ENCODE measurements at places on chromosomes 2 and 18.

- no peak for DNase-seq
These were observed 51.5 kb upstream of the CDH19 start for GRCh38 chr18:66655407-66655806.

DNA sequence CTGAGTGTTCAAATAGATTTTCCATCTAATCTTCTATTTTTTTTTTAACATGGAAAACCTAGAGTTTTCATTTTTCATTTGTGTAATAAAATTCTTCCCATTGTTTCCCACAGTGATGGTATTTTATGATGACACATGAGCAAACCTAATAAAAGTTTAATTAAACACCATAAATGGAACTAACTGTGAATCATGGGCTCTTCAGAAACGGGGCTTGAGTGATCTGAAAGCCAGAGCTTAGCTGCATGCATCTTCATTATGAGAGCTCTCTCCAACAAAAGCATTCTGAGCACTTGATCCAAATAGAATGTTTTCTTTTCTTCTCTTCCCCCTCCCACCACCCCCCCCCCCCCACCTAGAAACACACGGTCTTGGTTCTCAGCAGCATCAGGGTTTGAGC, 82.1 kb upstream of the REV1 start:
- no peak for DNase-seq

- DNase-seq: no peak
These were observed 49.5 kb downstream of the TGIF1 start for GRCh38 chr18:3499501-3499900.

DNA sequence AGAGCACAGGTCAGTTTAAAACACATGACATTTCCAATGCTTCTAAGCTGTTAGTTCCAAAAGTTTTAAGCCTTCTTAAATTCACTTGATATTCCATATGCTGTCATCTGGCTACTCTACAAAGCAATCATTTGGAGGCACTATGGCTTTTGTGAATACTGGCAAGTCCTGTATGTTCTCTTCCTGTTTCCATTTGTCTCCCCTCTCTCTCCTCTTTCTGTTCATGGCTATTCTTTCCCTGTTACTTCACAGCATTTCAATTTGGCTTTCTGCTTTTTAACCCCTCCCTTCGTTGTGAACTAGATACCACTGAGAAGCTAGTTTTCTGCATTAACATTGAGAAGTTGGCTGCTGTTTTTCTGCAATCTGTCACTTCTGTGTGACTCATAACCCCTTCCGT, 1337.2 kb upstream of the CELF4 start:
- DNase-seq: no peak

- DNase-seq: no peak
These were observed 32.3 kb downstream of the FEZ2 start for GRCh38 chr2:36565712-36566111.

- DNase-seq: no peak
These were observed 24.8 kb upstream of the ZFP36L2 start for GRCh38 chr2:43251171-43251731.

DNA sequence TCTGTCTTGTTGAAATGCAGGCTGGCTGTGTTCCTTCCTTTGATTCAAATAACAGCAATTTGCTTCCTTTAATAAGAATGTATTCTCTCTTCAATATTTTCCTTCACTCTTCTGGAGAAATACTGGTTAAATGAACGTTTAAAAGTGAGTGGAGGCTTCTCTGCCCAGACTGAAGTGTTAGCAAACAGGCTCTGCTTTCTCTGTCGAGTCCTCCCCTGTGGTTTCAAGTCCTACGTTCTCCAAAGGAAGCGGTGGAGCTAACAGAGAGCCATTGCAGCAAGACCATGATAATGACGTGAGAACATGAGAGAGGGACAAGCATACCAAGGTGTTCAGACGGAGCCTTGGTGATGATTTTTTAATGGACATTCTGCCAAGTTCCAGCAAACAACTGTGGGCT, 26.2 kb upstream of the PID1 start:
- no peak for DNase-seq

- DNase-seq: no peak
These were observed 251.1 kb downstream of the INSIG2 start for GRCh38 chr2:118339386-118339785.

DNA sequence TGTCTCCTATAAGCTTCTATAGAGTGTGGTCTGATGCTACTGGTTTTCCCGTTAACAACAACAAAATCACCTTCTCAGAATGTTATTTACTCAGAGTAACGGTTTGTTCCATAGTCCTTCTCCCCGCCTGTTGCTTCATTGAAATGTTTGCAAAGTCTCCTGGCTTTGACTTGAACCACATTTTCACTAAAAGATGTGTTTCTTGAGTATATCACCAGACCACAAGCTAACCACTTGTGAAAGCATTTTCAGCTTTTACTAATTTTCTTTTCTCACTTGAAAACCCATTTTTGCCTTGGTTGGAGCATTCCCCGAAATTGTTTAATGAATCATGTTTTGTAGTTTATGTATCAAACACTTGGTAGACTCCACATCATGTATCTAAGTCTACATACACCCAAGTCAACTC, 121.2 kb downstream of the DPP4 start:
- no peak for DNase-seq

- DNase-seq: no peak
These were observed 220.6 kb upstream of the LRRTM1 start for GRCh38 chr2:80525152-80525551.

GRCh38 chr2:19462256-19462645, 103.8 kb upstream of the OSR1 start:
- DNase-seq: no peak

DNA sequence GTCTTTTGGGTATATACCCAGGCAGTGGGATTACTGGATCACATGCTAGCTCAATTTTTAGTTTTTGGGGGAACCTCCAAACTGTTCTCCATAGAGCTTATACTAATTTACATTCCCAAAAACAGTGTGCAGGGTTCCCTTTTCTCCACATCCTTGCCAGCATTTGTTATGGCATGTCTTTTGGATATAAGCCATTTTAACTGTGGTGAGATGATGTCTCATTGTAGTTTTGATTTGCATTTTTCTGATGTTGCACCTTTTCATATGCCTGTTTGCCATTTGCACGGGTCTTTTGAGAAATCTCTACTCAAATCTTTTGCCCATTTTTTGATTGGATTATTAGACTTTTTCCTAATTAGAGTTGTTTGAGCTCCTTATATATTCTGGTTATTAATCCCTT, 8.0 kb downstream of the FASTKD1 start:
- DNase-seq: no peak

DNA sequence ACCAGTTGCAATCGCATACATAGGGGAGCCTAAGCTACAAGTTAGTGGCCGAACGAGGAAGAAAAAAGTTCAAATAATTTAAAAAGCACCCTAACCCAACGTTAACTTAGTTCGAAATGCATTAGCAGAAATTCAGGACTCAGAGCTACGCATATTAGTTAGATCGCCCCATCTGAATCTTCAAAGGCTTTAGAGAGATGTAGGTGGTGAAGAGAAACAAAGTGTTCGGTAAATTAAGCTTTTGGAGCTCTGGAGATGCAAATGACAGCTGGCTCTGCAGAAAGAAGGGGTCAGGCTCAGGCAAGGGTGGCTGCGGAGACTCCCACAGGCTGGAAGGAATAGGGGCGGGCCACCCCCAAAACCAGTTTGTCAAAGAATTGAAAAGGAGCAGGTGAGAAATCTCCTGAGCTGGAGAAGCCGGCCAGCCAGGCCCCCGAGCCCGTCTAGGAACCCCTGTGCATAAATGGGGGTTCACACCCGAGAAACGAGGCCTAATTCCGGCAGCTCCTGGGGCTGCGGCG, 621 bp downstream of the TXNL1 start:
- DNase-seq: no peak

DNA sequence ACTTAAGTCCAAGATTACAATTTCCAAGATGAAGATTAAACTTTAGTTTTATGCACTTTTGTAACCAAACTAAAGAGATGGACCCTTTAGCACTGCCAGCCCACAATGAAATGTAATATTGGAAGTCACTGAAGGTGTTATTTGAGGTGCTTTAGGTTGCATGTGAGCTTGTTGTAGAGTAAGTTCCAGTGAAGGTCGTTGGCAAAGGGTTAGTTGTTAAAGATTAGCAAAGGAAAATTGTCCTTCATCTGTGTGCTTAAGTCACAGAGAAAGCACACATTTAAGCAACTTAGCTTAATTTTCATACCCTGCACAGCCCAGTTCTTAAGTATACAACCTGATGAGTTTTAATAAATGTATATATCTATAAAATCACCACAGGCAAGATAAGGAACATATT, 46.7 kb downstream of the MGAT5 start:
- no peak for DNase-seq

DNA sequence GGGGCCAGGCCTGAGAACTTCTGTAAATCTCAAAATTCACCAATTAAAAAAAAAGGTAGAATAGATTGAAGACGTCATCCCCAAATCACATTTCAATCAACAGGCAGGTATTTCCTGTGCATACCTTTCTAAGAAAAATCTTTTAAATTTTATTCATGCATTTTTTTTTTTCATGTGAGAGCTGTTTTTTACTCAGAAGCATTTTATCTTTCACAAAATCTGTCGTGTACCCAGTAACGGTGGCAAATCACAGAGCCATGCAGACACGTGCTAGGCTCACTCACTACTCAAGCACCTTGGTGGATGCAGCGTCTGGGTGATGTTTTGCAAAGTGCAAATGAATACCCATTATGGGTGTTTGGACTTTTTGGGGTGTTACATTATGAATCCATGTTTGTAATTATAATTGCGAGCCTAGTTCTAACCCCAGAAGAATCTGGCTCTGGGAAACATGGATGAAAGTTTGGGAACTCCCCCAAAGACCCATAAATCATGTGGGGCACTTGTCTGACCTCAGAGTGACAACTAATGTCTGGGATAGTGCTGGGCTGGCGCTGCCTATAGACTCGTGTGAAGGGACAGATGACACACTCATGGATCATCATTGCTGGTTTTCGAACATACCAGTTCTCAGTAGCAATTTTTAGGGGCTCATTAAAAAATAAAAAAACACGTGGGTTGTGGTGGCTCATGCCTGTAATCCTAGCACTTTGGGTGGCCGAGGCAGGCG, 335.2 kb downstream of the LPIN1 start:
- DNase-seq: no peak

GRCh38 chr2:122236152-122236874, 480.9 kb downstream of the TSN start:
- DNase-seq: peak; percentile 82

DNA sequence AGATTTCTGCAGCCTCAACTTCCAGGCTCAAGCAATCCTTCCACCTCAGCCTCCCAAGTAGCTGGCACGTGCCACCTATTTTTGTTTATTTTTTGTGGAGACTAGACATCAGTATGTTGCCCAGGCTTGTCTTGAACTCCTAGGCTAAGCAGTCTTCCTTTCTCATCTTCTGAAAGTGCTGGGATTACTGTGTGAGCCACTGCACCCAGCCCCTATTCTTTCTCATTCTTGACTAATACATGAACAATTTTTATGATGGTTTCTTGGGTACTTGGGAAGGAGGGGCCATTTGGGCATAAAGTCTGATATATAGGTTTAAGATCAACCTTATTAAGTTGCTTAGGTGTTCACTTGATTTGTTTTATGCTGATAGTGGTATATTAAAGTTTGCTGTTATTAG, 26.2 kb downstream of the EPC2 start:
- DNase-seq: no peak

- no peak for DNase-seq
These were observed 258.3 kb downstream of the CYRIA start for GRCh38 chr2:16407358-16407757.

DNA sequence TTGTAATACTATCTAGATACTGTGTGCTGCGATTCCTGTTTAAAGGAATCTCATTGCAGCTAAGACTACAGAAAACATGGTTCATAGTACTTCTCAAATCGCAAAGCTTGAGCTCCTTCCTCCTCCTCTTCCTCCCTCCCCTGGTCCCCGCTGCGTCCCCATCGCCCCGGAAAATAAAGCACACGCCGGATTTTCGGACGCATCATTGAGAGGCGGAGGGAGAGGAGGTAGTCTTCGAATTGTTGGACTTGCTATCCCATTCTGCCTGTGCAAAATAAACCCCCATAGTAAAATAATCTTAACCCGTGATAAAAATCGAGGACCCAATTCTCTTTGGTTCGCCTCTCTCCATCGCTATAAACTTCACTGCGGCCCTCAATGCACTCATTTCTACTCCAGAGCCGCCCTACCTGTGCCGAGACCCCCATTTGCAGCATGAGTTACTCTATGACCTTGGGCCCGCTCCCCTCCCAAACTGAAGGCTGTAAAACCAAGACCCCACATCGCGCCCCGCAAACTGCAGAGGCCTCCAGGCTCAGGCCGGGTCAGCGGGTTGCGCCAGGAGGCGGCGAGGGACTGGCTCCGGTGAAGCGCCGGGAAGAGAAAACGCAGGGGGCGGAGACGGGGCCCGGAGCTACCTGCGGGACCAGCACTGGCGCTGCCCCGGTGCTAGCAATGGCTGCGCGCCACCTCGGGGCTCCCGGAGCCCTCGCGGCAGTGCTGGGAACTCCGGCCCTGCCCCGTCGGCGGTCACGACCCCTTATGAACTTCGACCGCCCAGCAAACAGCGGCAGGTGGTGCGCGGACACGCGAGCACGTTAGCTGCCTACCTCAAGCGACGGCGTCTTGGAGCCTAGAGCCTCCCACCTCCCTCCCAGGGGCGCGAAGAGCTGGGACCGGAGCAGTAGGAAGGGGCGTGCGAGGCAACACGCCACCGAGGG, 649 bp downstream of the ESCO1 start:
- DNase-seq: peak; percentile 68

DNA sequence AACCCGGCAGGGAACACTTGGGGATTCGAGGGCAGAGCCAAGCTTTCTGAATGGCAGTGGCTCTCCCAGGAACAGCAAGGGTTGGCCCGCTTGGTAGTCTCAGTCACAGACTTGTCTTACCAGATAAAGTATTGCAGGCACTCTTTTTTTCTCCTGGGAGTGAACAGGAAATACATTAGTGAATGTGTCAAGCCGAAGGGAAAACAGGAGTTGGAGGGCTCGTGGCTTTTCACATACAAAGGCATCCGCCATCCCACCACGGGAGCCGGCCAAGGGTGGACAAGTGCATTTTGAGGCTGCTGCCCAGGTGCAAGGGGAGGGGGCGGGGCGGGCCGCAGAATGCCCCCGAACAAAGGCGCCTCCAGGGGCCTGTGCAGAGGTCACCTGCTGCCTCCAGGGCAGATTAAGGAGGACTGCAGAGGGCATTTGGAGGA, 163.3 kb upstream of the SIX3 start:
- DNase-seq: no peak

DNA sequence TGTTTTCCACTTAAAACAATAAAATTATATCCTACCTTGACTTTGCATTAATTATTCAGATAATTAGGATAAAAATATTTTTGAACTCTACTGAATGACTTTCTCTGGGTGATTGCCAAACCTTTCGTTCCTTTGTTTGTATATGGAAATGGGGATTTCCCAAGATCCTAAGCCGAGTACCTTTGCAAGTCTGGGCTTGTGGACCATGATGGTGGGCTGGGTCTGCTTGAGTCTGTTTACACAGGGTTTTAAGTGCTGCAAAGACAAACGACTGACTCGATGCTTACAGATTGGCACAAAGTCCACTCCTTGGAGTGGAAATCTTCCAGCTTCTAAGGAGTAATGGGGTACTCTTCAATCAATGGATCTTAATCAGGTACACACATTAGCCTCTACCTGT, 659.5 kb downstream of the TSN start:
- DNase-seq: no peak

Measured in RWPE2 (cell line).